ENCODE measurements at places on chromosomes 7 and 10.

DNA sequence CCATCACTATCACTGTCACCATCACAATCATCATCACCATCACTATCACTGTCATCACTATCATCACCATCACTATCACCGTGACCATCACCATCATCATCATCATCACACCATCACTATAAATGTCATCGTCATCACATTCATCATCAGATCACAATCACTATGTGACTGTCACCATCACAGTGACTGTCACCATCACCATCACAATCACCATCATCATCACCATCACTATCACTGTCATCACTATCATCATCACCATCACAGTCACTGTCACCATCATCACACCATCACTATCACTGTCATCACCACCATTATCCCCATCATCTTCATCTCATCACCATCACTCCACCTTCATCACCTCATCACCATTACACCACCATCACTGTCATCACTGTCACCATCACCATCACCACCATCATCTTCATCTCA lies 31.0 kb downstream of the PWWP2B start:
- DNase-seq = no peak

GRCh38 chr10:52440612-52441285 lies 126.7 kb downstream of the DKK1 start:
- no peak for DNase-seq

DNA sequence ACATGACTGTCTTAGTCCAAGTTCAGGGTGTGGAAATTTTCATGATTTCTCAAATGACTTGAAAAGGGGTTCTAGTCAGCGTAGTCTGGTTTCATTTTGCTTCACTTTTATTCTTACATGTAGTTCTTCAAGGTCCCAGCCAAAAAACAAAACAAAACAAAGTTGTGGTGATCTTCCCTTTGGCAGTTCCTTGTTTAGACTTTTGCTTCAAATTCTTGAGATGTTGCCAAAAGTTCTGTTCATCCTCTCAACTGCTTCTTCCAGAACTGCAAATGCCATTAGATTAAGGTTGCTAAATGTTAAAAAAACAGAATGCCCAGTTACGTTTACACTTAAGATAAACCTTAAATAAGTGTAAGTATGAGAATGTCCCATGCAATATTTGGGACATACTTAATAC lies 370.8 kb upstream of the LRRTM3 start:
- DNase-seq = no peak

DNA sequence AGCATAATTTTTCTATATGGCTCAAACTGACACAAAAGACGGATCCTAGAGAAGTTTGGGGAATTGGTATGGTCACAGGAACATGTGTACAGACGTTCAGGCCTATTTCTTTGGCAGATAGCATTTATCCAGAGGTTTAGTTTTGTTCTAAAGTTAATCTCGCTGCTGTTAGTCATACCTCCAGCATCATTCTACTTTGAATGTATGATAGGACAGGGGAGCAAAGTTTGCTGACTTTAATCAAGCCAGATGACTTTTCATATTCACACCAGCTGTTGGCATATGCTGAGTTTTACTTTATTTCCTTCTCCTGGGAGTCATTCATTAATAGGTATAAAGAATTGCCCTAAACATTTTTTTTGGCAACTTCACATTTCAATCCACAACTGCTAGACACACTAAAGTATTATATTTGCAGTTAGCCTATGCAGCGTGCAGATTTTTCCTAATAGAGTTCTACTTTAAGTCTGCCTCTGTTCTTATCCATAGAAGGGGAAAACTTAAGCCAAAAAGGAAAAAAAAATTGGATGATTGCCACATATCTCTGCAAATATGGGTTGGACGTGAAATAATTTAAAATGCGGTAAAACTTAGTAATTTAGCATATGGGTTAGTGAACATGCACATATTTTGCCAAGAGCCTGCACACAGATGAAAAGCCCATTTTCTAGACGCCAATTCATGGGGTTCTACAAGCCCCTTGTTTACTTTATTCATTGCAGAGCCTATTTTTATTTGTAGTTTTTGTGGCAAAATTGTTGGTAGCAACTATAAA lies 213.1 kb downstream of the C7orf25 start:
- DNase-seq = no peak

GRCh38 chr7:75854233-75854632 lies 24.6 kb upstream of the RHBDD2 start:
- no peak for DNase-seq

DNA sequence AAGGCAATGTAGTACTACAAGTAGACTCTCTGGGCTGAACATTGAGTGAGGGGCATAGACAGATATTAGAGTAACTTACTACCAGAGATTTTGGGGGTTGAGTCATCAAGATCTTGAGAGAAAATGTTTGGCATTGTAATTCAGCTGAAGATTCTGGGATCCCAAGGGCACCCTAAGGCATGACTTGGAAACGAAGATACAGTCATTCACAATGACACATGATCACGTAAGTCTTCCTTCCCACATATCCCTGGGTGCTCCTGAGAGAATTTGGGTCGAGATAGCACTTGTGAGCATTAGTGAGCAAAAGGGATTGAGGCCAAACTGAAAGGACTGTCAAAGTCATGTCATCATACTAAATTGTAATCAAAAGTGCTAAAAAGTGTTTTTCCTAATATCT lies 192.5 kb upstream of the PCLO start:
- DNase-seq = no peak

GRCh38 chr7:47381134-47381495 lies 200.8 kb downstream of the TNS3 start:
- DNase-seq = no peak

GRCh38 chr7:23184709-23185359 lies 3.0 kb downstream of the NUP42 start:
- DNase-seq = no peak

DNA sequence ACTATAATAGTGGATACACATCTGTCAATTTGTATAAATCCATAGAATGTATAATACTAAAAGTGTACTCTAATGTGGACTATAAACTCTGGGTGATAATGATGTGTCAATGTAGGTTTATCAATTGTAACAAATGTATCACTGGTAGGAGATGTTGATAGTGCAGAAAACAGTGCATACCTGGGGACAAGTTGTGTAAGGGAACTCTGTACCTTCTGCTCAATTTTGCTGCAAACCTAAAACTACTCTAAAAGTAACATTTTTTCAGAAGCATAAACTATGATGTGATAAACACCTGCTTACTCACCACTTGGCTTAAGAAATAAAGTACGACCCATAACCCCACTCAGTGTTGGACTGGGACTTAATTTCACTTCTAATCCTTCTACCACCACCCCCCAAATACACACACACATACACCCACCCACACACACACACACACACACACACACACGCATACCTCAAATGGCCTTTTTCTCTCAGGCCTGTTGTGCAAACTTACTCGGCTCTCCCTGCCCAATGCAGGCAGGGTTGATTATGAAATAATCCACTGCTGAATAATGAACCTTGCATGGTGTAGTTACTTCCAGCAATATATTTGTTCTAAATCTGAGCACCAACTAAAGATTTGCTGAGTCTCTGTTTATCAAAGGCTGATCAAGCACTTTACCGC lies 154.1 kb upstream of the KMT2E start:
- no peak for DNase-seq

DNA sequence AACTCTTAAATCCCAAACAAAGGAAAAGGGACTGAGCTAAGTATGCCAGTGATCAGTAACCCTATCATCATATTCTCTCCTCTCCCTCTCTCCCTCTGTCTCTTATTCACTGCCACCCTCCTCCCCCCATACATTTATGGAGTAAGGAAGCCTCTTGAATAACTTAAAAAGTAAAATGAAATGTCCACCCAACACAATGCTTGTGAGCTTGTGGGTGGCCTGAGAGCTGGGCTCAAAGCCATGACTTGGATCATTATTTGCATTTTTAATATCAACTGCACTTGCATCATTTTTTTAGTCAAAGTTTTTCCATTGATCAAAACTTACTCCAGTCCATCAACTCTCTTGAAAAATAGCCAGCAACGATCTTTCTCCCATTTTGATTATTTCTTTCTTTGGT lies 46.8 kb downstream of the FAM107B start:
- DNase-seq = no peak

DNA sequence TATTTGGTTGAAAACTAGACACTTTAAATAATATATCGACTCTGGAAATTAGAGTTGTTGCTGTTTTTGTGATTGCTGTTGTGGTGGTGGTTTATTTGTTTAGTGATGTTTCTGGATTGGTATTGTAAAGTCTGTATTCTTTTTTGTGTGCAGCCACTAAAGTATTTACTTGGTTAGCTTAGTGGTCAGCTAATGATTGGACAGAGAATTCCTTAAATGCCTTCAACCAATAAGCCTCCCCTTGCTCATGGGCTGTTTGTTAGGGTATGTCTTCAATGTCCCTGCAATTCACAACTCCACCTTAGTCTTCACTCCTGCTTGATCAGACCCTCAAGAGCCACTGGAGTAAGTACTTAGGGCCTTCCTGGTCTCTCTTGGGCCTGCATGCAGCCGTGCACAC lies 71.0 kb downstream of the PAXIP1 start:
- no peak for DNase-seq
